Heart left ventricle (tissue), 16 donors: ENCODE measurements at places on chromosomes 1 and 21. TPM values are rescaled to one million over a fixed set of nuclear protein-coding genes. Genes with fewer than 3 reads are reported as not detected.
A peak's percentile ranks its signal among the peaks of the same experiment; 100 is the strongest.

DNA sequence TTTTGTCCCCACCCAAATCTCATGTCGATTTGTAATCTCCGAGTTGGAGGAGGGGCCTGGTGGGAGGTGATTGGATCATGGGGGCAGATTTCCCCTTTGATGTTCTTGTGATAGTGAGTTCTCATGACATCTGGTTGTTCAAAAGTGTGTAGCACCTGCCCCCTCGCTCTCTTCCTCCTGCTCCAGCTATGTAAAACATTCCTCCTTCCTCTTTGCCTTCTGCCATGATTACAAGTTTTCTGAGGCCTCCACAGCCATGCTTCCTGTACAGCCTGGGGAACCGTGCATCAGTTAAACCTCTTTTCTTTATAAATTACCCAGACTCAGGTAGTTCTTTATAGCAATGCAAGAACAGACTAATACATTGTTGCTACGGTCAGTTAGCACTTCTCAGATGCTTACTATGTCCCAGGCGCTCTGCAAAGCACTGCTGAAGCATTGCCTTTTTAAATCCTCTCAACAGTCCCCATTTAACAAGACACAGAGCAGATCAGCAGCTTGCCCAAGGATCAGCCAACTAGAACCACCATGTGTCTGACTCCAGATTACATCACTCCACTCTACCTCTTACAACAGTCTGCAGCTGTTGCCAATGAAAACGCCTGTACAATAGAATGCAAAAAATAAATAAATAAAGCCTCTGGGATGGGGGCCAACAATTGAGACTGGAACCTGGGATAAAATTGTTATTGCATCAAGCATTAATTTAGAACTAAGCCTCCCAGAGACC is 52.4 kb upstream of the USP1 start:
- no peaks in the 10 kb centered on the region for H3K4me1 ChIP-seq
- no peaks in the 10 kb centered on the region for H3K36me3 ChIP-seq
- H3K27ac ChIP-seq = no peak overlapping the region
- DNase-seq = peak; percentile 37
- H3K27me3 ChIP-seq = no peaks in the 10 kb centered on the region

- H3K4me3 ChIP-seq = no peak overlapping the region
- peaks cover 30% of the 10 kb centered on the region for H3K4me1 ChIP-seq
- H3K36me3 ChIP-seq = no peaks in the 10 kb centered on the region
- H3K27ac ChIP-seq = no peak overlapping the region
- H3K27me3 ChIP-seq = no peaks in the 10 kb centered on the region
Measured at GRCh38 chr1:3533067-3534048, 78.0 kb downstream of the MEGF6 start.

DNA sequence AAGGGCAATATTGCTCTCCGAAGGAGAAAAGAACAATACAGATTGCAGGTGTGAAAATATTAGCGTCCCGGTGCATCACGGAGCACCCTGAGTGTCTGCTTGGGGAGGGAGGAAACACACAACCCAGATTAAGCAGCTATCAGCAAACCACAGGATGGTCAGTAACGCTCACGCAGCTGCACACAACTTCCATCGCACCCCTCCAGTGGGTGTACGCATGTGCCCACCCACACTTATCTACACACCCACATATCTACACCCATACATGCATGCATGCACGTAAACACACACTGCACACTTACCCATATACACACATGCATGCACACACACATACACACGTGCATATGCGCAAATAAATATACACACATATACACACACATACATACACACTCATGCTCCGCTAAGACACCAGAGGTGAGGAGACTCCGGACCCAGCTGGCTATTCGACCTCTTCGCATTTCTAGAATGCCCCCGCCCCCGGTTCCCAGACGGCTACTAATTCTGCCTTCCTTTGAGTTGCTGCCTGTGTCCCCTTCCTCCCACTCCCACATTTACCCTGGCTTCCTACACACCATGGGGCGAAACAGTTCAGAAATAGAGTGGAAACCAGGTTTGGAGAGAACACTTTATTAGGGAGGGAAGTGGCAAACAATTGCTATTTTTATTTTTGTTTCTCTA is 26.2 kb downstream of the ITPKB start:
- no peak for DNase-seq
- no peaks in the 10 kb centered on the region for H3K27me3 ChIP-seq
- H3K27ac ChIP-seq = peak overlapping the region; percentile 76
- H3K4me3 ChIP-seq = no peak overlapping the region

DNA sequence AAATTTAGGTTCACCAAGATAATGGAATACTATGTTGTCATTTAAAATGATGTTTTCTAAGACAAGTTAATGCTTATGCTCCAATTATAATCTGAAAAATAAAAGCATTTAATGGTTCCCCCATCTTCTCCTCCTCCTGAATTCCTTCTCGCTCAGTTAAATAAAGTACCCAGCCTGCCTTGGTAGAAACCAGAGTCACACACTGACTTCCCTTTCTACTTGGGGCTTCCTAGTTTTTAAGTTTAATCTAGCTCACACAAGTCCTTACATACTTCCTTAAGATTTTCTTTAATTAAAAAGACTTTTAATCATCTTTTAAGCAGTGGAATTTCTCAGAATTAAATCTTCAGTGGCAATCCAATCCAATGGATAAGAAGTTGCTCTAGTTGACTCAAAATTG is 32.9 kb downstream of the CD58 start:
- H3K4me3 ChIP-seq = no peak overlapping the region
- H3K27me3 ChIP-seq = no peaks in the 10 kb centered on the region
- DNase-seq = no peak
- peaks cover 10% of the 10 kb centered on the region for H3K36me3 ChIP-seq

DNA sequence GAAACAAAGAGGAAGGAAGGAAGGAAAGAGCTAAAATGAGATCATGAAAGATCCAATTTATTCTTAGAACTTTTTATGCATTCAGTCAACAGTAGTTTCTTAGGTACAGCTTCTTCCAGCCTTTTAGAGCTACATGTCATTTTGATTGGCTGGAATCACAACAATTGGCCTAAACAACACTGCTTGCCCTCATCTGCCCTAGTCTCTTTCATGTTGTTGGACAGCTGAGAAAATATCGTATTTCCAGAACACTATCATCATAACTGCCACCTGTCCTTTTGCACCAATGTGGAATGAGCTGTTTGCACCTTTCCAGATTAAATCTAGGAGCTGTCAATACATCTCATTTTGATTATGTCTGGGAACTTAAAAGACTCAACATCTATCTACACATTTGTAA is 161.7 kb downstream of the TGFBR3 start:
- H3K4me1 ChIP-seq = peaks cover 26% of the 10 kb centered on the region
- peaks cover 42% of the 10 kb centered on the region for H3K36me3 ChIP-seq
- no peaks in the 10 kb centered on the region for H3K27me3 ChIP-seq

F13B gene
- not detected for total RNA-seq

LTN1 gene
- total RNA-seq = 11.1 TPM

NEGR1 gene
- total RNA-seq = 8.8 TPM

LRRIQ3 gene
- total RNA-seq = 1.2 TPM

GUCA2A gene
- total RNA-seq = not detected

G0S2 gene
- total RNA-seq = 92.0 TPM
